Upper lobe of left lung (tissue), 6 donors: ENCODE measurements at places on chromosomes 5 and 9.
A peak's percentile ranks its signal among the peaks of the same experiment; 100 is the strongest.

DNA sequence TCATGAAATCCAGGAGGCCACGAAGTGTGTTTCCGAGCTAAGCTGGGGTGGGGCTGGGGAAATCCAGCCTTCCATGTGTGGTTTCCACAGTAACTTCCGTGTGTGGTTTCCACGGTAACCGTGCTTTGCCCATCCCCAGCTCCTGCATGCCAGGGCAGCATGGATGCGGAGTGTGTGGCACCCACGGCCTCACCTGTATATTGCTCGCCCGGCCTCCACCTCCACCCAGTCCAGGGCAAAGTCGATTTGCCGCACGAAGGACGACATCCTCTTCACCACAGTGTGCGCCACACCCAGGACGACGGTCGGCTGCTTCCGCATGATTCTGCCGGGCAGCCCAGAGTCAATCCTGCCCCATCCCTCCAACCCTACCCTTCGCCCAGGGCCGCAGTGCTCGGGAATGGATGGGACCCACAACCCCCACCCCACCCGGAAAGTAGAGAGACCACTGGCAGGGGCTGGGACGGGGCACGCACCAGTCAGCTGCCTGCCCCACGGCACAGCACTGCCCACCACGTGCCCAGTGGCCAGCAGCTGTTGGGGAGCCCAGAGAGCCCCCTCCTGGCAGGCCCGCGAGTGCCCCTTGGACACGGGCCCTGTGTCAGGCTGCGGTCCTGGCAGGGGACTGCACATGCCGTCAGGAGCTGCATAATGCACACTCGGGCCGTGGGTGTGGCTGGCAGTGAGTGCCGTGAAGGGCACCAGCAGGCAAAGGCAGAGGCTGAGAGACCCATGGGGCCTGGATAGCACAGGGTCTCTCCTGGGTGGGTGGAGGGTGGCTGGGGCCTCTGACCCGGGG lies 39.0 kb upstream of the NSMF start:
- DNase-seq = peak; percentile 78

DNA sequence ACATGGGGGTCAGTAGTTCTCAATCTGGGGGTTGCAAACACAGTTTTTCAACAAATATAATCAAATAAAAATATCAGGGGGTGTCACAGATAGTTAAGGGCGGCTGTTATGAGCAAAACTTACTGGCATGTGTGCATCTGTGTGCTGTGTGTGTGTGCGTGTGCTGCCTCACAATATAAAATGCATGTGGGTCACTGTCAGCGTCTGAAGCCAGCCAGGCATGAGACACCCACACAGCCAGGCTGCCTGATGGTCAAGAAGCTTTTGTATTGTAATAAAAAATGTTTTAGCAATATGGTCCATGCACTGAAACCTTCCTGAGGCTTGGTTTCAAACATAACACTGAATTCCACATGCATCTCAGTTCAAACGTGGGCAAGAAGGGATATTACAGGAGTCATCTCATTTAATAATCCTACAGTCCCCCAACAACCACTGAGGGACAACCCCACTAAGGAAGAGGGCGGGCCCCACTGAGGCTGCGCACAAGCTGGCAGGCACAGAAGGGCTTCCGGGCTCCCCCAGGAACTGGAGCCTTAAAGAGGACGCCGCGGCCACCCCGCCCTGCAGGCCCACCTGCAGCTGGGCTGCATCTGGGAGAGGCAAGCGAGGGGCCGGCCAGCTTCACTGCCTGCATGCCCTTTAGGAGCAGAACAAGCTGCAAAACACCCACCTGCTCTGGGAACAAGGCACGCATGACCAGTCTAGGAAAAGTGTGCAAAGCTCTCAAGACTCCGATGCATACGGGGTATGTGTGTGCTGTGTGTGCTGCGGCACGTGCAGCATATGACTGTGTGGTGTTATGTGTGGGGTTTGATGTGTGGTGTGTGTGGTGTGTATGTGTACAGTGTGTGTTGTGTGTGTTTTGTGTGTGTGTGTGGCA lies 14.1 kb downstream of the SEMA4D start:
- peak; percentile 84 for DNase-seq

GRCh38 chr5:174259696-174260420 lies 214.4 kb downstream of the NSG2 start:
- no peak for DNase-seq

- DNase-seq = no peak
Observed at GRCh38 chr9:28502189-28502588, 928.9 kb upstream of the C9orf72 start.

DNA sequence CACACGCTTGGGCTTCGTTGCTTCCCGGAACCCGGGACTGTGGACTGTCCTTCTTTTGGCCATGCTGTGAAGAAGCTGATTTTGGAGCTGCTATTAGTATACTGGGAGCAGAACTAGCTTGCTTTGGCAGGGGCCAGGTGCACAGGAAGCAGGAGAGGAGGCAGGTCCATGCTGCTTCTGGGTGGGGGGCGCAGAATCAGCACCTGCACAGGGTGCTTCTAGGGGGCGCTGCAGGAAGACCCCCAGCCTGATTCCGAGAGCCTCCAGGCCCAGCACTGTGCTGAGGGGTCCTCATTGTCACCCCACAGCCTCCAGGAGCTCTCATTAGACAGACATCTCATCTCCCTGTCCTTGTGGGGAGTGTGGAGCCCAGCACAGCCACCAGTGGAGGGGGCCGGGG lies 252.6 kb upstream of the IRX4 start:
- no peak for DNase-seq

GRCh38 chr9:127878652-127879390 lies 1.3 kb upstream of the AK1 start:
- peak; percentile 38 for DNase-seq

DNA sequence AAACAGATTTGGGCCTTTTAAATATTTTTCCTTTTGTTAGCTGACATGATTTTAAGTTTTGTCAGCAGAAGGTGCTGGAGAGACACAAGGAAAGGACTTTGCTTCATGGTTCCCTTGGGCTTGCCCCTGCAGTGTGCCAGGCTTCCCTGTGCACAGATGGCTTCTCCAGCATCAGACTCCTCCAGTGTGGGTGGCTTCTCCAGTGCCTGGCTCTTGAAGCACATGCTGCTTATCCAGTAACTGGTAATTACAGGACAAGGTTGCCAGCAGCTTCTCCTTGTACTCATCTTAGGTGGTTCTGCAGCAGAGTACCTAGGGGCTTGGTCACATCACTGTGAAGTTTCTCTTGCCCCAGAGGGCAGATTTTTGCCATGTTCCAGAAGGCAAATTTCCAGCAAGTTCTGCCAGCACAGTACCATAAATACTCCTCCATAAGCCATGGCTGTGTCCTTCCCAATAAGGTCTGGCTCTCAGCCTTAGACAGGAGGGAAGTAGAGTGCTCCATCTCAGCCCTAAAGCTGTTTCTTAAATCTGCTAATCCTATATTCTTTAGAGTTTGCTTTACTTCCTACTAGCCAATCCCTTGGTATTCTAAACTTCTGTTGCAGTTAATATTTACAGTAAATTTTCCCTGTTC lies 62.4 kb downstream of the PJA2 start:
- no peak for DNase-seq

DNA sequence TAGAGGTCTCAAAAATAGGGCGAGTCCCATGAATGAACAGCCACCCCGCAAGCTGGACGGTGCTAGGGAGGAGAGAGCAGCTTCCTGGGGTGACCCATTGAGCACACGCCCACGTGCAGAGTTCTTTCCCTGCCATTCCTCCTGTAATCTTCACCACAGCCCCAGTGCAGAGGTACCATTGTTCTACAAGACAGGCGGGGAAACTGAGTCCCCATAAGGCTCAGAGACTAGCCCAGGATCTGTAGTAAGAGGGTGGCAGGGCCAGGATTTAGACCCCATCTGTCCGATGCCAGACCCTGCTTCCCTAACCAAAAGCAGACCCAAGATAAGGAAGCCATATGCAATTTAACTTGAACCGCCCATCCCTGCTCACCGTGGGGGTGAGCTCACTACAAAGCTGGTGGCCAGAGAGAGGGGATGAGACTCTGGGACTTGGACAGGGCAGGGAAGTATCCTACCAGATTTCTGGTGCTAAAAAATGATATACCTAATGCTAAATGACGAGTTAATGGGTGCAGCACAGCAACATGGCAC lies 36.7 kb upstream of the ORM1 start:
- no peak for DNase-seq

GRCh38 chr5:180596668-180597231 lies 5.5 kb upstream of the SCGB3A1 start:
- peak; percentile 77 for DNase-seq

- DNase-seq = no peak
Observed at GRCh38 chr5:126007841-126008240, 415.4 kb upstream of the GRAMD2B start.

DNA sequence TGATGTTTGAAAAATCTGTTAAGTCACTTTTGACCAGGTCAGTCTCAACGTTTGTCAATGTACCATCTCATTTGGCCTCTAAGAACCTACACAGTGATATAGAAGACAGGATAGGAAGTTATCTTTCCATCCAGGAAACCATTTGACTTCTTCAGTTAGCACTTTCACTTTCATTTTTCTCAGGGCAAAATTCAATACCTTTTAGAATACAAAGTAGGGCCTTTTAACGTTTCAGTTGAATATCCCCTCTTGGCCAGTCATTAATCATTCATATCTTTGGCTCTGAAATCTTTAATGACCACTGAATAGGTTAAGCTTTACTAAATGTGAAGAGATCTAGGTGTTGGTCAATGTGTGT lies 101.1 kb upstream of the GNAQ start:
- no peak for DNase-seq

DNA sequence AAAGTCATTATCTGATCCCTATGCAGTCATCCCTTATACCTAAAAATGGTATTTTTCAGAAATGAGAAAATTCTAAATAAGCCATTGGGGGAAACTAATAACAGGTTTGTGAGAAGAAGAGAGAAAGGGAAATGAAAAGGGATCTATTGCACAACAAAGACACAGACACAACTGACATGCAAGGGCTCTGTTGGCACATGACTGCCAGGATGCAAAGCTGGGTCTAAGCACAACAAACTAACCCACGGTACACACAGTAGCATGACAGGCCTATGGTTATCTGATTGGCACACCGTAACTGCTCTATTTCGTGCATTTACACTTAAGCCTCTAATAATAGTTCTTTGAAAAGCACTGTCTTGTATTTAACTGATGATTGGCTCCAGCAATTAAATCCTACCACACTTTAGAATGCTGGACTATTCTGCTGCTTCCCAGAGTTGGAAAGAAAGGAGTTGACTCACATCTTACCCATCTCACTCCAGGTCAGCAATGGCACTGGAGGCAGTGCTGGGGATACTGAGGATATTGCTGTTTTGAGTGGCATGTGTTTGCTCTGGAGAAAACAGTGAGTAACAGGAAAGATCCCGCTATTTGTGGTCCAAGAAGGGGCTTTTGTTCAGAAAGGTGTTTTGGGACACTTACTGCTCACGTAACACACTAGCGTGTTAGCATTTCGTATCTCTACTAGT lies 328.3 kb downstream of the GLIS3 start:
- DNase-seq = no peak

DNA sequence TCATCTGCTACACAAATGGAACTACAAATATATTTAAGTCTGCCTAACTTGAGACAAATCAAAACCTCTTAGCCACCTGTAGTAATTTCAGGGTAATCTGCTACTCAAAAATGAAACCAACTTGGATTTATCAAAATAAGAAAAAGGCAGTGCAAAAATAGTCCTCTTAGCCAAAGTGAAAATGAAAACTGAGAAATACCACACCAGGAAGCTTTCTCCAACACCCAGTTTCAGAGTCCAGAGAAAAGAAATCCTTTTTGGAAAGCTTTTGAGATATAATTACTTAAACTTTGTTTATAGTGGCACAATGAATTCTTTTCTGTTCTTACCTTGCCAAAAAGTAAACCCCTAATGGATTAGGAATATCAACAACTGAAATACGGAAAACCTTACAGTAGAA lies 990.4 kb downstream of the EFNA5 start:
- DNase-seq = no peak

DNA sequence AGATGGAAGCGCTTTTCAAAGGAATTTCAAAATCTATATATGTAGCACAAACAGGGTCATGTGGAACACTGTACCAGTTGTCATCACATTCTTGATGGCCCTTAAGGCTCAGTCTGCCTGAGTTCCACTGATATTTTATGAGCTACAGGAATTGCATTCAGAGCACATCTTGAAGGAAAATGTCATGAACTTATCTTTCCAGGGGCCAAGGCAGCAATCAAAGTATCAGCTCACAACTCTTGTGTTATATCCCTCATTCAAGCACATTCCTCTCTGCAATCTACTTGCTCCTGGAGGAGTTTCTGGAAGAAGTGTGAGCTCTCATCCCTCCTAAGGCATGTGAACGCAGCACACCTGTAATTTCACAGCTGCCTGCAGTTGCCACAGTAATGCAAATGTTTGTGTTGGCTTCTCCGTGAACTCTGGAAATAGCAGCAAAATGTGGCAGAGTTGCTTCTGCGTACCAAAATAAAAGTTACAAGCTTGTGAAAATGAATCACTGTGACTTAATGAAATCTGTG lies 89.7 kb upstream of the EQTN start:
- no peak for DNase-seq

DNA sequence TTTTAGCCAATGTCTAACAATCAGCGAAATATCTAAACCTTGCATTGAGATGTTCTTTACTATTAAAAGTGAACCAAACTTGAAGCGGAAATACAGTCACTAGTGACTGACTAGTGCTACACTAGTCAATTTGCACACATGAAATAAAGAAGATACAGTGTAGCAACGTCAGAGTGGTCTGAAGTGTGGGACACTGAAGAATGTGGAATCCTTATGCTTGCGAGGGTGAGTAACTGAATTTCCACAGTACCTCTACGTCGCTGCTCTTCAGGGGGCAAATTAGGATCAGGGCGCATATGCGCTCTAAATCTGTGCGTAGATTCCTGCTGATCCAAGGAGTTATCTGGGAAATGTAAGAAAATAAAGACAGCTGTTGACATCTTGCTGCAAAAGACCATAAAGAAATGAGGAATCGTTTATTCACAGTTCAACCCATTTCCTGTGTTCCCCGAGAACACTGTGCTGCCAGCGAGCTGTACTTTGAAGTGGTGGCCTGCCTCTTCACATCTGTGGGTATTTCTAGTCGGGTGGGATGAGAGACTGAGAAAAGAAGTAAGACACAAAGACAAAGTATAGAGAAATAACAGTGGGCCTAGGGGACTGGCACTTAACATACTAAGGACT lies 39.8 kb upstream of the FLT4 start:
- no peak for DNase-seq

GRCh38 chr5:66542711-66543110 lies 53.5 kb upstream of the MAST4 start:
- DNase-seq = no peak

- no peak for DNase-seq
Observed at GRCh38 chr5:24720743-24721142, 76.0 kb upstream of the CDH10 start.

- no peak for DNase-seq
Observed at GRCh38 chr9:130467316-130467715, 22.6 kb downstream of the ASS1 start.

DNA sequence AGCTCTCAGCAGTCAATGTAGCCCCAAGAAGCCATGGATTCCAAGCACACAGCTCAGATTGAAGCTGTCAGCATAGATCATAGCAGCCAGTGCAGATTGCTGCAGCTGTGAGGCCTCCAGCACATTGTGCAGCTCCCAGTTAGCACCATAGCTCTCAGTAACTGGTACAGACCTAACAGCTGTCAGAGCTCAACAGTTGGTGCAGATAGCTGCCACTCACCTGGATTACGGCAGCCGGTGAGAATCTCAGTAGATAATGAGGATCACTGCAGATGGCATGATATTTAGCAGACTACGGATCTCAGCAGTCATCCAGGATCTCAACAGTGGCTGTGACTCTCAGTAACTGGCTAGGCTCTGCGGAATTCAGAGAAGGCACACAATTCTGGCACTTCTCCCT lies 500.4 kb downstream of the TUSC1 start:
- DNase-seq = no peak
